ENCODE measurements at places on chromosomes 2 and 18.
A peak's percentile ranks its signal among the peaks of the same experiment; 100 is the strongest.

GRCh38 chr18:23963443-23964165 lies 51.0 kb upstream of the TTC39C start:
- no peak for DNase-seq

GRCh38 chr2:133486771-133487191 lies 81.5 kb downstream of the NCKAP5 start:
- no peak for DNase-seq

GRCh38 chr2:217908544-217908943 lies 94.3 kb downstream of the TNS1 start:
- no peak for DNase-seq

DNA sequence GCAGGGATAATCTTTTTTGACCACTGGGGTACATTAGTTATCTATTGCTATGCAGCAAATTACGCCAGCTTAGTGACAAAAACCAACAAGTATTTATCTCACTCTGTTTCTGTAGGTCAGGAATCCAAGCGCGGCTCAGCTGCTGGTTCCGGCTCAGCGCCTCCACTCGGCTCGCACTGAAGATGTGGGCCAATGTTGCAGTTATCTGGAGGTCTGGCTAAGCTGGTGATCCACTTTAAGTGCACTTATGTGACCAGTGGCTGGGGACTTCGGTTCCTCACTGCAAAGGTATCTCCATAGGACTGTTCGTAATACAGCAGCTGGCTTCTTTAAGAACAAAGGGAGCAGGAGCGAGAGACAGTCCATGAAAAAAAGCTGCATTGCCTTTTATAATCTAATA lies 591.9 kb downstream of the TMEM182 start:
- no peak for DNase-seq

GRCh38 chr2:98727369-98728087 lies 3.4 kb downstream of the MGAT4A start:
- DNase-seq: no peak

DNA sequence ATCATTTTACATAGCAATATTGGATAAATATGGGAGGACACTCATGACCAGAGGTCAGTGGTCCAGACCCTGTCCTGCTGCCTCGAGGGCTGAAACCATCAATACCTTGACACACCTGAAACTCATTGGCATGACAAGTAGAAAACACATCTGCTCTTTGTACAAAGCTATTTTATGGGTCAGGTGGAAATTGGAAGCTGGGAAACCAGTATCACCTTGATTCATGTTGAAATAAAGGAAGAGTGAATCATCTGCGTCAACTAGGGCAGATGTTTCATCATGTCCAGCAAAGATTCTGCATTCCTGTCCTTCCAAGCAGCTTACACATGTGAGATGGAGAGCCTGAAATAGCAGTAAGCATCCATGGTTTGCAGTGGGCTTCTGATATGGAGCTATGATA lies 80.0 kb upstream of the ERBB4 start:
- no peak for DNase-seq

DNA sequence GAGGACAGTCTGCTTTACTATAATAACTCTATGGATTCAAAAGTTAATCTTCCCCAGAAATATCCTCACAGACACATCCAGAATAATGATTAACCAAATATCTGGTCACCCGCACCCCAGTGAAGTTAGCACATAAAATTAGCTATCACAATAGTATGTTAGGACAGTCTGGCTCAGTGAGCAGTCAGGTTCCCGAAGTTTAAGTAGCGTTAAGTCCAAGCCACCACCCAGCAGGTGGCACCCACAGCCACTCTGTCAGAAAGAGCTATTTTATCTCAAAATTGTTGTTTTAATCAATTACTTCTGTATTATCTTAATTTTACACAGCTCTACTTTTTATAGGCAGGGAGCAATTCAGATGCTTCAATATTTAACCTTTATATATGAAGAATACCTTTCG lies 537.5 kb downstream of the MBD2 start:
- DNase-seq: no peak

GRCh38 chr2:237743561-237744269 lies 54.9 kb upstream of the RBM44 start:
- no peak for DNase-seq

- DNase-seq: no peak
Observed at GRCh38 chr18:53948991-53949390, 275.5 kb downstream of the MBD2 start.

DNA sequence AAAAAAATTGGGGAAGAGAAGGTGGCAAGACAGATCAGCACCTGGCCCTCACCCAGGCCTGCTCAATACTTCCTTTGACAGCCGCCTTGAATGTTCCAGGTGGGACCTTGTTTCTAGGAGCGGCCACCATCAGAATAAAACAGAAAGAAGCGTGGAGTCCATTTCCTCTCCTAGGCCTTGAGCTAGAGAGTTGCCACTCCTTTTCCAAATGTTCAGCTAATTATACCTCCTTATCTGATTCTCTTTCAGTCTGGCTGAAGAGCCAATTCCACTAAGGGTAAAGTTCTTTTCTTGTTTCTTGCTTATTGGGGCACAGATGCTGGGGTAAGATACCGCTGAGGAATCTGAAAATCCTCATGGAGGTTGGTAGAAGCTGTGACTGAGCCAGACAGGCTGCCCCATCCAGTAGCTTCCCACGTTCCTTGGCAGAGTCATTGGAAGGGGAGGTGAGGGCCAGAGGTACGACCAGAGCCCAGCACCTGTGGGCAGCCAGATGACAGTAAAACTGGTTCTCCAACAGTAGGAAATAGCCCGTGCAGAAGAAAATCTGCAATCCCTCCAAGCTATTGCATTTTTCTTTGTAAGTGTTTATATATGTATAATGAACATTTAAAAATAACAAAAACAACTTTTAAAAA lies 51.5 kb downstream of the PLB1 start:
- no peak for DNase-seq

- peak; percentile 46 for DNase-seq
Observed at GRCh38 chr2:239262484-239263230, 138.2 kb downstream of the HDAC4 start.

DNA sequence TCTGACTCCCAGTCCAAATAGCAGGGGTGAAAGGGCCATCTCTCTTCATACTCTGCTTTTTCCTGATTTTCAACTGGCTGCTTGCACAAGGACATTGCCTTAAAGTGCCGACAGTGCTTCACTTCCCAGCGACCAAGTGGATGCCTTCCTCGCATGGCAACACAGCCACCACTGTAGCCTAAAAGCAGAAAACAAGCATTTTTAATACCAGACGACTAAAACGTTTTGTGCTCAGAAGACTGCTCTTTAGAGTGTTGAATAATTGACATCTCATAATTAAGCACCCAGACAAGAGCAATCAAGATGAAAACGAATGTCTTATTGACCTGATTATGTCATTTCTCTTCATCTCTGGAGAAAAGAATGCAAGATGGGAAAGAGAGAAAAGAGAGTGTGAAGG lies 75.2 kb downstream of the PLA2R1 start:
- DNase-seq: no peak

GRCh38 chr18:63850636-63851035 lies 36.9 kb upstream of the SERPINB2 start:
- no peak for DNase-seq

- DNase-seq: no peak
Observed at GRCh38 chr18:58562146-58562998, 66.5 kb downstream of the ALPK2 start.
